ENCODE measurements at places on chromosomes 5 and 9.

- DNase-seq: no peak
These were observed 672 bp upstream of the ITGA2 start for GRCh38 chr5:52988335-52989024.

GRCh38 chr5:36724467-36725332 is 118.3 kb downstream of the SLC1A3 start:
- DNase-seq: peak; percentile 23

- no peak for DNase-seq
These were observed 13.4 kb upstream of the CCDC112 start for GRCh38 chr5:115309751-115310370.

- no peak for DNase-seq
These were observed 5.6 kb downstream of the AMBP start for GRCh38 chr9:114072184-114073140.

DNA sequence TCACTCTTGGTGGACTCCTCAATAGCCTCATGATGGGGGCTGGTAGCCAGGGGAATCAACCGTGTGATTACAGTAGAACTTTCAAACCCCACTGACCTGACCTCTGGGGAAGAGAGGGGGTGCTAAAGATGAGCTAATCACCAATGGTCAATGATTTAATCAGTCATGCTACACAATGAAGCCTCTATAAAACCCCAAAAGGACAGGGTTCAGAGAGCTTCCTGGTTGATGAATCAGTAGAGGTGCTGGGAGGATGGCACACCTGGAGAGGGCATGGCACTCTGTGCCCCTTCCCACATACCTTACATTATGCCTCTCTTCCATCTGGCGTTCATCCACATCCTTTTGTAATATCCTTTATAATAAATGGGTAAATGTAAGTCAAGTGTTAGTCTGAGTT is 8.9 kb upstream of the SH3TC2 start:
- DNase-seq: no peak

DNA sequence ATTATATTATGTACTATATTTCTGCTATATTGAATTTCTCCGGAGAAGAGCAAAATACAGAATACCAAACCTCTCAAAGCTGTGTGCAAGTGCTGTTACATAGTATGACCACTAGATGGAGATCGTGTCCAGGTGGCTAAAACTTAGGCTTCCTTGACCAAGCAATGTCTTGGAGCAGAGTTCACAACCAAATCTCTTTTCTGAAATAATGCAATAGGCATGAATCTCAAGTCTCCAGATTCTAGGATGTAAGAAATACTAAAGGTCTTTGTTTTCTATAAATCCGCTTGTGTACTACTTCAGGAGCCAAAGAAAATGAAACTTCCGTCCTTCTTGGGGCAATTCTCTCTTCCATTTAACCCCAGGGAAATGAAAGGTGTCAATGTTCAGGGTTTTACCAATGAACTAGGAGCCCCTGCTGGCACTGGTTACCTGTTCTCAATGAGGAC is 181.5 kb upstream of the RAI14 start:
- DNase-seq: no peak

GRCh38 chr5:107285772-107286171 is 385.0 kb downstream of the EFNA5 start:
- peak; percentile 3 for DNase-seq

DNA sequence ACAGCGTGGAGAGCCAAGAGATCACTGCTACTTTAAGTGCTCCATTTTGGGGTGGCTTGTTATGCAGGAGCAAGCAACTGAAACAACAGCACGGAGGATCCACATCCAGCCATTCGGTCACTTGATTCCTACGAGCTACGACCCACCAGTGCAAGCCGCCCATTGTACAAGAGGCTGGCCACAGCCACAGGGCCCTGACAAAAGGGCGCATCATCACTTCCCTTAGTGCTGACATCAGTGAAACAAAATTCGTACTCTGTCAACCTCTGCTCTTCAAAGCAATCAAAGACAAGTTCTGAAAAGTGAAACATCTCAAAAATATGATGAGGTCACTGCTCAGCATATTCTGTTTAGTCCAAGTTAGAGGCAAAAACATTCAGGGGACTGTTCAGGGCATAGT is 168.4 kb downstream of the GADD45G start:
- DNase-seq: no peak

DNA sequence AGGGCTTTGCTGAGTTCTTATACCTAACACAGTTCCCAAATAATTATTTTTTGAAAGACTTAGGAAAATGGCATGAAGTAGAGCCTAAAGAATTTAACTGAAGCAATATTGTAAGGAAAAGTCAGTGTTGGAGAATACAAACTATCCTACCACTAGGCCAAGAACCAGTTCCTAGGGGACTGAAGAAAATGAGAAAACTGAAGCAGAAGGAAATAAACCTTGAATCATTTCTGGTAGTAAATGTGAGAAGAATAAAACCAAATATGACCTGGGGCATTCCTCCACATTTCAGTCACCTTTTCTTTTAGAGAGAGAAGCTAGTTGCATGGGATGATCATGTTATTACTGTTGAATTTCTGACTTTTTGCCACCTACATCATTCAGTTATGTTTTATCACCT is 1393.9 kb upstream of the C9orf72 start:
- DNase-seq: no peak

DNA sequence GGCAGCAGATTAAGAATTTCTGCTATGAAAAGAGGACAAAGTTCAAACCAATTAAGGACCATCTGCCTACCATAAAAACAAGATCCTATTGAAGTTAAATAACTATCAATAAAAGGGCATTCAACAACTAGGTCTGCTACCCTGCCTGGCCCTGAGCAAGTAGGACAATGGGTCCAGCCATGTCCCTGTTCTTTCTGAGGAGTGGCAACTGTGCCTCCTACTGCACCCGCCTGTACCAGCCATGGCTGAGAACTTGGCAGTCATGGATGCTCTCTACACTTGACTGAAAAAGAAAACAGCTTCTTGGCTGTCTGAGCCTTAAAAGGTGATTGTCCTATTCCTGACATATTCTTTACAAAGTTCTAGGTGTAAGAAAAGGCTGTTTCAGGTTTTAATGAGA is 652.4 kb downstream of the PDE4D start:
- no peak for DNase-seq

GRCh38 chr9:8569823-8570222 is 770.2 kb upstream of the DMAC1 start:
- no peak for DNase-seq

DNA sequence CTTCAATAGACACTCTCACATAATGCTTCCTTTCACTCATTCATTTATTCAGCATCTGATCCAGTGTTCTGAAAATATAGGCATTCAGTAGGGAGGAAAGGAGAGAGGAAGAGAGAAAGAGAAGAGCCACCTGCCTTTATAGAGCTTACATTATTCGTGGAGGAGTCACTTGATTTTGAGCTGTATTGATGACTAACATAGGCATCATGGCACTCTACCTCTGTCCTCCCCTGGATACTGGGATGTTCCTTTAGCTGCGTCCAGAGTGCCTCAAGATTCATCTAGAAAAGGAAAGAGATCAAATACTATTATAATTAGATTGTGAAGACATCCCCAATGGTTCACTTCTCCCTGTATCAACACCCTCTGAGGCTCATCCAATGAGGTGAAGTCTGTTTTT is 345.1 kb downstream of the SPATA31D1 start:
- no peak for DNase-seq

- DNase-seq: no peak
These were observed 29.3 kb downstream of the FUBP3 start for GRCh38 chr9:130608554-130609134.

- no peak for DNase-seq
These were observed 11.3 kb downstream of the IL4 start for GRCh38 chr5:132684922-132685720.

GRCh38 chr5:82476155-82476554 is 198.0 kb upstream of the RPS23 start:
- no peak for DNase-seq

GRCh38 chr5:177432839-177433657 is 6.6 kb downstream of the GRK6 start:
- DNase-seq: no peak

DNA sequence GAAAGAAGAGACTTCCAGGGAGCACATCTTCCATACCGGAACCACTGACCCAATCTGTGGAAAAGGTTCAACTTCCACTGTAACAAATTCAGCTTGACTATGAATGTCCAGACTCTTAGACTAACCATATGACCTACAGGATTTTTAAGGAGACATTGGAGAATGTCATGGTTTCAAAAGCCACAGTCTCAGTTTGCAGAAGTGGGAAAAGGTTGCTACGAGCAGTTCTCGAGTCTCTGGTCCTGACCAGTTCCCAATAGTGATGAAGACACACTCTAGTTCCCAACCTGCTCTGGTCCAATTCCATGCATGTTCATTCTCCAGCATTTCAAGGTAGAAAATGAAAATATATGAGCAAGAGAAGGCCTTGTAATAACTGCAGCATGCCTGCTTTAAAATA is 158.0 kb downstream of the MAPKAP1 start:
- DNase-seq: no peak

DNA sequence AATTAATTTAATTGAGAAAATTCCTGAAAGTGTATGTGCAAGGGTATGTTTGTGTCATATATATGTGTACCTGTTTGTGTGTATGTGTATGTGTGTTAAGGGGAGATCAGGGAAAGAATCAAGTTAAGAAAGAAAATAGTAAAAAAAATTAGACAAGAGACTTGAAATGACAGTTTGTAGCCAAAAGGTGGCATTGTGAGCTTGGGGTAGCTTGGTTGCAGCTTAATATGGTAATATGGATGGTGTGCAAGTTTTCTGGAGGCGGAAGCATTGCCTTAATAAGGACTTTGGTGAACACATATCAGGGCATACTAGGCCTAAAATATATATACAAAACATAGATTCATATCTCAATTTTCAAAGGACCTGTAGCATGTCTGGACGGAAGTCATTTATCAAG is 129.9 kb downstream of the INSYN2B start:
- no peak for DNase-seq
